ENCODE measurements at places on chromosomes 2 and 18. TPM values are rescaled to one million over a fixed set of nuclear protein-coding genes. Genes with fewer than 3 reads are reported as not detected.

The DPYSL5 gene
- total RNA-seq: not detected

The SCN9A gene
- total RNA-seq: 5.2 TPM

The SPATA3 gene
- total RNA-seq: not detected

The PCARE gene
- not detected for total RNA-seq

The ASPRV1 gene
- 0.30 TPM for total RNA-seq

The ITGB6 gene
- total RNA-seq: 24.3 TPM

The HAAO gene
- total RNA-seq: 0.73 TPM

Data from PC-9 (cell line).